ENCODE measurements at places on chromosomes 3 and 15. TPM values are rescaled to one million over a fixed set of nuclear protein-coding genes. Genes with fewer than 3 reads are reported as not detected.
A peak's percentile ranks its signal among the peaks of the same experiment; 100 is the strongest.

DNA sequence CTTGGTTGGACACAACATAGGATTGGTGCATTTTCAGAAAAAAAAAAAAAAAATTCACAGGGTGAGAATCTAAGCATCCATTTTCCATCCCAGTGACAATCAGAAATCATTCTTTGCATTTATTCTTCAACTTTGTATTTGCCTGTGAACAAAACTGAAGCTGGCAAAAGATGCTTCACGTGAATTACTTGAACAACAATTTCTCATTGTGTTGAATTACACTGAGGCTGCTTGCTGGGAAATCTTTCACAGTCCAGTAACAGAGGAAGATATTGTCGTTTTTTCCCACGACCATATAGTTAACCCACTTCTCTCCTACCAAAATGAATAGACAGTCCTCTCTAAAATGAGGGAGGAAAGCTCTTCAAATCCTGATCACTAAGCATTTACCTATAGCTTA lies 4.3 kb upstream of the SLCO3A1 start:
- no peak for ATAC-seq

- no peak for ATAC-seq
Observed at GRCh38 chr3:167406876-167407492, 26.9 kb upstream of the ZBBX start.

DNA sequence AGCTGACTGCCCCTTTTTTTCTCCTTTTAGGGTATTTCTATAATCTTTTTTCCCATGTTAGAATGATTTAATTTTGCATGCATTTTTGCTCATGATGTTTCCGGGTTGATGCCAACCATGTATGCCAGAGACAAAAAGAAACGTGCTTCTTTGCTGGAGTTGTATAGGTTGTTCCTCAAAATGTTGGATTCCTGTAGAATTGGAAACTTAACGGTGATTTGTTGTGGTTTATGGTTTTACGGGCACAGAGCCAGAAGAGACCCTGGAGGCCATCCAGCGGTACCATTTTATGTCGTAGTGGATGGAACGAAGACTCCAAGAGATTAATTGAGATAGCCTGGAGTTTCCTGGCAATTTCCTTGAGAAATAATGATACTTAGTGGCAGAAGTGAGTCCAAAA lies 481.5 kb upstream of the RGMA start:
- no peak for ATAC-seq

GRCh38 chr15:79884204-79884596 lies 12.6 kb downstream of the MTHFS start:
- ATAC-seq, result no peak

DNA sequence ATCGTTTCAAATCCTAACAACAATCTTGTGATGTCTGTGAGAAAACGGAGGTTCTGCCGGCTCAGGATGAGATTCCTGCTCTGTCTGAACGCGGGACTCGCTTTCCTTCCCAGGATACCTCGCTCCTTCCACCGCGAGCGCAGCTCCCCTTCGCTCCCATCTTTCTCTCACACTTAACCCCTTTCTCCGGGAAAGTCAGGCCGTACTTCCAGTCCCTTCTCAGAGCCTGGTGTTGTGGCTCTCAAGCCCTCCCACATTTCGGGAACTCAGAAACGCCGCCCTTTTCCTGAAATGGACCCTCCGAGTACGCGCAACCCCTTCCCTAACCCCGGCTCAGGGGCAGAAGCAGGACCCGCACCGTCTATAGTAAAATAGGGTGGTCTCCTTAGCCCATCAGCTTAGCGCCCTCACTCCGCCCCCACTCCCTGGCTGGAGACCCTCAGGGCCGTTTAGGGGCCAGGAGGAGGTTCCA lies 378 bp upstream of the FEM1B start:
- peak; percentile 3 for ATAC-seq

- no peak for ATAC-seq
Observed at GRCh38 chr15:30885814-30886213, 17.9 kb upstream of the FAN1 start.

DNA sequence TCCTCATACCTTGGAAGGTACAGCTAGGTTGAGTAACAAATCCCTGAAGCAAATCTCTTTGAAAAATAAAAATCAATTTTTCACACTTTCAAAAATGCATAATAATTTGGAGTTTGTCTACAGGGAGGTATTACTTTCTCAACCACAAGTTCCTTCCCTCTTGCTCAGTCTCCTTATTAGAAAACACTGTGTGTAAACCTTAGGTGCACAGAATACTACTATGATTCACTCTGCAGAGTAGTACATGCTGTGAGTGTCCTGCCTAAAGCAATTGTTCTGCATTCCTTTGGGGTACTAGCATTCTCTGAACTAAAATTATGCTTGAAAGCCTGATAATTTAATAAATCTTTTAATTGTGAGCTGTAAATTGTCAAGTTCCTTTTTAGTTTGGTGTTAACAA lies 115.9 kb upstream of the EPHA3 start:
- no peak for ATAC-seq

- ATAC-seq, result no peak
Observed at GRCh38 chr15:57728436-57728835, 21.9 kb downstream of the POLR2M start.

DNA sequence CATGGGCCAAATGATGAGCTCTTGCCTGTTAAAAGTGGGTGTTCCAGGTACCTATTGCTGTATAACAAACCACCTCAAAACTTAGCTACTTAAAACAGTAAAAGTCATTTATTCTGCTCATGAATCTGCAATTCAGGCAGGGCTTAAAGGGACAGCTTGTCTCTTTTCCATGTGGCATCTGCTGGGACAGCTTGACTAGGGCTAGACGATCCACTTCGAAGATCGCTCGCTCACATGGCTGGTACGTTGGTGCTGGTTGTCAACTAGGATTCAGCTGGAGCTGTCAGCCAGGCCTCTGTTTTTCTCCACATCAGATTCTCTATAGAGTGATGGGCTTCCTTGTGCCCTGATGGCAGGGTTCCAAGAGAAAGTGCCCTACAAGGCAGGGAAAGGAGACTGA lies 581.3 kb downstream of the NTRK3 start:
- no peak for ATAC-seq

DNA sequence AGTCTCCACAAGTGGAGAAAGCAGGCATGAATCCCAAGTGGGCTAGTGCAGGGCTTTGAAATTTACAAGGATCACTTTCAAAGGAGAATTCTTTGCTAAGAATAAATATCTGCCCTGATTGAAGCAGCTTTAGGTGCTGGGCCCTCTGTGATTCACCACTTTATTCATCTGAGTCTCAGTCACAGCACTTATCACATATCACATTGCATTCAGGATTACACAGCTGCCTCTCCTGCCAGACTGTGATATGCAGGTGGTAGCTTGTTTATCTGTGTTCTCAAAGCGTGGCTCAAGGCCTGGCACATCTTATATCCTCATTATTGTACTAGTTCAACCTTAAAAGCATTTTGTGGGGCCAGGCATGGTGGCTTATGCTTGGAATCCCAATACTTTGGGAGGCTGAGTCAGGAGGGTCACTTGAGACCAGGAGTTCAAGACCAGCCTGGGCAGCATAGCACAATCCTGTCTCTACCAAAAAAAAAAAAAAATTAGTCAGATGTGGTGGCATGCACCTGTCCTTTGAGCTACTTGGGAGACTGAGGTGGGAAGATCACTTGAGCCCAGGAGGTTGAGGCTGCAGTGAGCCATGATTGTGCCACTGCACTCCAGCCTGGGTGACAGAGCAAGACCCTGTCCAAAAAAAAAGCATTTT lies 156.9 kb upstream of the EIF1B start:
- ATAC-seq, result no peak

DNA sequence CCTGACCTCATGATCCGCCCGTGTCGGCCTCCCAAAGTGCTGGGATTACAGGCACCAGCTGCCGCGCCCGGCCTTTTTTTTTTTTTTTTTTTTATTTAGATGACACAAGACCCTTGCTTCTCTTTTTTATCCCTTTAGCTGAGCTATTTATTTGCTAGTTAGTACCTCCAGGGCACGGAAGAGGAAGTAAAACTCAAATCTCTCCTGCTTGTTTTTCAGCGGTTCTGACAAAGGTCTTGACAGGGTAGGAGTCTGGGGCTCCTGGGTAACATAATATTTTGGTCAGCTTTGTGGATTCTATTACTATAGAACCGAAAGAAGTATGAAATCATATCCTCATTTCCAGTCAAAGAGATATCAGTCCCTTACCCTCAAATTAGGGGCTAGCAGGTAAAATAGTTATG lies 44.0 kb upstream of the ETV5 start:
- ATAC-seq, result peak; percentile 60

DNA sequence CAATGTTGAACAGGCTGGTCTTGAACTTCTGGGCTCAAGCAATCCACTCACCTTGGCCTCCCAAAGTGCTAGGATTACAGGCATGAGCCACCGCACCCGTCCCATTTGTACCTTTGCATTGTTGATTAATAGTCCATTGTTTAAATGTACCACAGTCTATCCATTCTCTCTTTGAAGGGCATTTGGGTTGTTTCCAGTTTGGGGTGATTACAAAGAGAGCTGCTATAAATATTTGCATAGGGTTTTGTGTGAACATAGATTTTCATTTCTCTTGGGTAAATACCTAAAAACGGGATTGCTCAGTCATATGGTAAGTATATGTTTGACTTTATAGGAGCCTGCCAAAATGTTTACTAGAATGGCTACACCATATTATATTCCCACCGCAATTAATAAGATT lies 13.7 kb upstream of the PTPRG start:
- no peak for ATAC-seq

DNA sequence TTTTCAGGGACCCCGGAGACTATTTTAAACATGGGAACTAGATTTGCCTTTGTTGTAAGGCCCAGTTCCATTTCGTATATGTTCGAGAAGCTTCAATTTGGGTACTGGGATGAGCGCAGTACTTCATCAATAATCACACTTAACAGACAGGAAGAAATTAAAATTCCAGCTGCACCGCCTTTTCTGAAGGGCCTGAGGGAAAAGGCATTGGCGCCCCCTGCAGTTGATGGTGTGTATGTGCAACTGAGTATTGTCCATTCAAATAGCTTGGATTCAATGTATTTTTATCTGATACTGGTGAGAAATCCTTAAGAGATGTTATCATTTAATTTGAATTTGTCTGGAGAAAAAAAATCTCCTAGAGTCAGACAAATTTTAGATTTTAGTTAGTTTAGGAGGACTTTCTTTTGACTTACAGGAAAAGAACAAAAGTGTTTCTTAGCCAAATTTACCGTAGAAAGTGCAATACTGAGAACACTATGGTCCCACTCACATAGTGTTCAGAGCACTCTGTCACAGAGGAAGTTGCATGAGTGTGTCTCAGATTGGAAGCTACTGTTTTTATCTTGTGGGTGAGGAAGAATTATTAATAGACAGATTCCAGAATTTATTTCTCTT lies 5.4 kb upstream of the ALDH1A2 start:
- ATAC-seq, result no peak

DNA sequence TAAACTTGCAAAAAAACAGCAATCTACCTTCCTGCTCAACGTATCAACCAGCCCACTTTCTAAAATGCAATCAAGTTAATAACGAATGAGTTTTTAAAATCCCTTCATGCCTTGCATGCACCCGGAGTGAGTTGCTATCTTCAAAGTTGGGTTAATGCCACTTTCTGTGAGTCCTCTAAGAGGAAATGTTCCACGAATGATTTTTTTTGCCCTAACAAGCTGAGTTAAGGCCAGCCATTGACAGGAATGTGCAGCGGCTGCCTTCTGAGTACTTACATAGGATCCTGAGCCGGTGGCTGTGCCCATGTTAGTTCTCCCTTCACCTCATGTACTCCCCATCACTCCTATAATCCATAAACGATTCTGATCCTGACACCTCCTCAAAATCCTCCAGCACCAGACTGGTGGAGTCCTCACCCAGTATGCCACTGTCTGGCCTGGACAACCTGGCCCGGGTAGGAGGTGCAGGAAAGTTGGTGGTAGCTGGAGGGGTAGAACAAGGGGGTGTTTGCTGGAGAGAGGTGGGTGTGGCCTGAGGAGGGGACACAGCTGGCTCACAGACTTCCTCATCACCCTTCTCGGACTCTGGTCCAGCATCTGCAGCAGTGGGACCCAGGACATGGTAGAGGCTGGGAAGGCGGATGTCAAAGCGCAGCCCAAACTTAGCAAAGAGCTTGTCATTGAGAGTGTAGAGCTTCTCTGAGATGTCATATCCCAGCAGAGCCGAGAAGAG lies 12.4 kb downstream of the POPDC2 start:
- ATAC-seq, result no peak

DNA sequence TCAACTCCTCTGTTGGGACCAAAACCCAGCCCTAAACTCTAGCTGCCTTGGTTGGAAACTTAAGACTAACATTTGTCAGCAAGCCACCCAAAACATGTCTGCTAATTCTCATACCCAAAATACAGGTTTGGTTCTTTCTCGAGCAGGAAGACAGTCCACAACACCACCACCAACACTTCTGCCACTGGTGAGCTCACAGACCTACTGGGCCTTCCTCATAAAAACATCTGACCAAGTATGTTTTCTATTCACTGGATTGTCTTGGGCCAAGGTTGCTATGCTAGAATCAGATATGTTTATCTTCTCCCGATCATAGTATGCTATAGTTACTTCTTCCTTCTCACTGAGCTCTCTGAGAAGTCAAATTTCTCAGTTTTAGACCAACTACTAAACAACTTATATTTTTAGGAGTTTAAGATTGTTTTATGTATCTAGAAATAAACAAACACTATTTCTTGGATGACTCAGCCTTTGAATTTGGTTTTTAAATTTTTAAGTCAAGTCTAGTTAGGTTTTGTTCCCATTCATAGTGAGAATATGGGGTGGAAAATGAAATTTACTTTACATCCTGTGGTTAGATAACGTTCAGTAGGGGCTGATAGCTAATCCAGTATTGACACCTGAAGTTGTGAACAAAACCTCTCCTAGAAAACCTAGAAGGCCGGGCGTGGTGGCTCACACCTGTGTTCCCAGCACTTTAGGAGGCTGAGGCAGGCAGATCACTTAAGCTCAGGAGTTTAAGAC lies 360.5 kb downstream of the RSL24D1 start:
- ATAC-seq, result no peak

- ATAC-seq, result no peak
Observed at GRCh38 chr15:55179141-55179540, 17.6 kb downstream of the RSL24D1 start.

- no peak for ATAC-seq
Observed at GRCh38 chr15:97082830-97083229, 752.3 kb downstream of the NR2F2 start.

- no peak for ATAC-seq
Observed at GRCh38 chr3:53989946-53990345, 98.3 kb upstream of the SELENOK start.

- no peak for ATAC-seq
Observed at GRCh38 chr15:42373274-42373673, 14.0 kb downstream of the CAPN3 start.

Gene P2RY13
- total RNA-seq, result not detected

Gene PPP1R14D
- not detected for total RNA-seq

Gene CLDN1
- total RNA-seq, result 0.61 TPM

Gene CLDND1
- total RNA-seq, result 381 TPM

Gene MAN2A2
- total RNA-seq, result 127 TPM

Gene LTK
- total RNA-seq, result 2.8 TPM

Gene TNNC1
- 6.5 TPM for total RNA-seq

Gene TEX264
- 43.4 TPM for total RNA-seq

Gene ATP13A4
- total RNA-seq, result 3.3 TPM

Gene MKRN2OS
- total RNA-seq, result not detected

Gene ZPLD1
- total RNA-seq, result not detected

Gene CFAP100
- not detected for total RNA-seq

Gene EBLN2
- total RNA-seq, result 8.2 TPM

Data from activated T-helper 17 cell treated with anti-CD3 and anti-CD28 coated beads, Interleukin-2, amount 50 U/mL, for 72 hours (primary cell).